ENCODE measurements at places on chromosomes 16 and 17.

DNA sequence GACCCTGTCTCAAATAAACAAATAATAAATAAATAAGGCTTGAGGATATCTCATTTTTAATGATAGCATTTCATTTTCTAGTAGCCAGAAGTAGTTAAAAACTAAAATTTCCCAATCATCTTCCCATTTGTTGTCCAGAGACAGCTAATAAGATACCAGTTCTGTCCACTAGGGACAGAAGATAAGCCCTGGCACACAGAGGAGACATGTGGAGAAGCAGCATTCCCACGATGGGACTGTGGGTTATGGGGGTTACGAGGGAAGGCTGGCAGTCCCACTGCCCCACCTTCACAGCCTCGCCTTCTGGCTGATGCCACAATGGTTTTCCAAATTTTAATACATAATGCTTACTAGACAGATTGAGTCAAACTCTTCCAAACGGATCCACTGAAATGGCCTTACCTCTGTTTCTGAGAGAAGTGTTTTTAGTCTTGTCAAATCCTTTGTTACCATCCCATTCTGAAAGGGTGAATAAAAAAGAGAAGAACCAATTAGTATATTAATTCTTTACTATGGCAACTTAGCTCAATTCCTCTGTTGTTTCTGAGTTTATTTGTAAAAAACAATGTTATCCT, 44.2 kb downstream of the HELZ start:
- DNase-seq: no peak

DNA sequence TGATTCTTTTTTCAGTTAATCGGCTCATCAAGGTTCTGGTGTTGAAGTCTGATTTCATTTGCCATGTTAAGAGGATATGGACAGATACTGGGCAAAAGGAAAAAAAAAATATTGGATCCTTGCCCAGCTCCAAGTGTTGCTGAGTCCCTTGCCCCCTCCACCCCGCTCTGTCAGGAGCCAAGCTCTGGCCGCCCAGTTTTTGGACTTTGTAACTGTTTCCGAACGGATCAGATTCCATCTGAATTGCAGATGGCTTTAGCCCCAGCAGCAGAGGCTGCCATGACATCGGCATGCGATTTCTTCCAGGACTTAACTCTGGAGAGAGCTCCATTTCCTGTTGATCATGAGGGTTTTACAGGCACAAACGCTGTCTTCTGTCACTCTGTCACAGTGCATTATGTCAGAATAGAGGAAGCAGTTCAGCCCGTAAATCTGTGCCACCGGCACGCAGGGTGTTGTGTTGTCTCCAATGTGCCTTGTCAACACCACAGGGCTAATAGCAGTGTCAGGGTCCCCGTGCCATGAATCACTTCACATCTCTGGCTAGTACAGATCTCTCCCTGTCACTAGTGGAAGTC, 615.6 kb downstream of the MAF start:
- DNase-seq: no peak

DNA sequence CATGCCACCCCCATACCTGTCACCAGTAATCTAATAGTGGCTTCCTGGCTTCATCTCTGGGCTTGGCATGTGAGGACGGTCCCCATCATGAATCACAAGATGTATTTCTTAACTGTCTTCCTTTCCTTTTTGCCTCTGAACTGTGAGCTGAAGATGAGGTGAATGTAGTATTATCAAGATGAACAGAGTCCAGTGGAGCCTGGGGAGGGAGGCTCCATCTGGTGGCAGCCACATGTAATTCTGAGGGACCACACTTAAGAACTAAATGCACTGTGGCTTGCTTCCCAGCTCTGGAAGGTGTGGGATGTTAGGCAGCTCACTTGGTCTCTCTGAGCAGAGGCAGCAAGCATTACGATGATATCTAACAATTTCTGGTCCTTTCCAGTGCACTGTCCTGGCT, 354.9 kb upstream of the ASIC2 start:
- DNase-seq: no peak

- DNase-seq: no peak
Observed at GRCh38 chr17:58679263-58680037, 12.4 kb downstream of the TEX14 start.

- no peak for DNase-seq
Observed at GRCh38 chr17:79800325-79801155, 3.7 kb upstream of the CBX8 start.

DNA sequence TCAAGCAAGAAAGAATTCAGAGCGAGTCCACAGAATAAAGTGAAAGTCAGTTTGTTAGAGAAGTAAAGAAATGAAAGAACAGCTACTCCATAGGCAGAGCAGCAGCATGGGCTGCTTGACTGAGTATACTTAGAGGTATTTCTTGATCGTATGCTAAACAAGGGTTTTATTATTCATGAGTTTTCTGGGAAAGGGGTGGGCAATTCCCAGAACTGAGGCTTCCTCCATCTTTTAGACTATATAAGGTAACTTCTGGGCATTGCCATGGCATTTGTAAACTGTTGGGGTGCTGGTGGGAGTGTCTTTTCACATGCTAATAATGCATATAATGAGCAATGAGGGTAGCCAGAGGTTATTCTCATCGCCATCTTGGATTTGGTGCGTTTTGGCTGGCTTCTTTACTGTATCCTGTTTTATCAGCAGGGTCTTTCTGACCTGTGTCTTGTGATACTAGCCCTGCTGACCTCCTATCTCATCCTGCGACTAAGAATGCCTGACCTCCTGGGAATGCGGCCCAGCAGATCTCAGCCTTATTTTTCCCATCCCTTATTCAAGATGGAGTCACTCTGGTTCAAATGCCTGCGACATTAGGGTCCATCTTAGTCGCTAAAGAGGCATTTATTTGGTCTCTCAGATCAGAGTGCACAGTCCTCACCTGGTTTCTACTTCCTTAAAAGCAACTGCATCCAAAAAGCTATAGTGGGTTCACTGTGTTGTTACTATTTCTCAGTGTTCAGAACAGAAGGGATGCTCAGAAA, 100.6 kb upstream of the CACNG5 start:
- DNase-seq: no peak

GRCh38 chr17:40122999-40123810, 1.4 kb downstream of the MSL1 start:
- no peak for DNase-seq

- DNase-seq: no peak
Observed at GRCh38 chr16:87463722-87464690, 28.8 kb downstream of the ZCCHC14 start.

DNA sequence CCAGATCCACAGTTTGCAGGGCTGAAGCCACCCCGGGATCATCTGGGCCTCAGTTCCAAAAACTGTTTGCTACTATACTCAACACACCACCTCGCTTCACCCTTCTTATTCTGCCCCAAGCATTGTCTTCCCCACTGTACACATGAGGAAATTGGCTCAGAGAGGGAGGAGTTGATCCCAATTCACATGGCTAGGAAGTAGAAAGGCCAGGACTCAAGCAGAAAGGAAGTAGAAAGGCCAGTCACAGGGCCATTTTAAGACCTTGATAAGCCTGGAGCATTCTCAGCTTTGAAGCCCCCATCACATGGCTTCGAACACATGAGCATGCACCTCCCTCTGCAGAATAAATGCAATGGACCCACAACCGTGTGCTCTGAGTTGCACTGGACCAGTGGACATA, 7.7 kb upstream of the PRSS22 start:
- no peak for DNase-seq

- DNase-seq: no peak
Observed at GRCh38 chr17:69142175-69142802, 594 bp upstream of the ABCA6 start.

DNA sequence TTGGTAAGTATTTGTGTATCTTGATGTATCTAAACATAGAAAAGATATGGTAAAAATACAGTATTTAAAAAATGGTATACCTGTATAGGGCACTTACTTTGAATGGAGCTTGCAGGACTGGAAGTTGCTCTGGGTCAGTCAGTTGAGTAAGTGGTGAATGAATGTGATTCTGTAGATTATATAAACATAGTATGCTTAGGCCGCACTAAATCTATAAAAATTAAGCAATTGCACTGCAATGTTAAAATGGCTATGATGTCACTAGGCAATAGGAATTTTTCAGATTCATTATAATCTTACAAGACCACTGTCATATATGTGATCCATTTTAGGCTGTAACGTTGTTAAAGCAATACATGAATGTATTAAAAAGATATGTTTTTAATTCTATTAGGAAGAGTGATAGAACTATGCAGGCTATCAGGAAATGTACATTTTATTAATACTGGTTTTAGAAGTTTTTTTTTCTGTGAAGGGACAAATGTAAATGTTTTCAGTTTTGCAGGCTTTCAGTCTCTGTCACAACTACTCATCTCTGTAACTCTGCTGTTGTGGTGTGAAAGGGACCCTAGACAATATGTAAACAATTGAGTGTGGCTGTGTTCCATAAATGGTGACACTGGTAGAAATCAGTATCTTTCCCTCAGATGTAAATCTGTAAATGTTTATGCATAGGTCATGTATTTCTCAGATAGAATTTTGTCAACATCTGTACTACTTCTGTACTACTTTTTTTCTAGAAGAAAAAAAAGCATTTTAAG, 10.5 kb downstream of the CBFB start:
- no peak for DNase-seq

GRCh38 chr16:55437625-55438024, 41.4 kb upstream of the MMP2 start:
- no peak for DNase-seq

- DNase-seq: no peak
Observed at GRCh38 chr16:53984936-53985335, 281.0 kb downstream of the FTO start.

DNA sequence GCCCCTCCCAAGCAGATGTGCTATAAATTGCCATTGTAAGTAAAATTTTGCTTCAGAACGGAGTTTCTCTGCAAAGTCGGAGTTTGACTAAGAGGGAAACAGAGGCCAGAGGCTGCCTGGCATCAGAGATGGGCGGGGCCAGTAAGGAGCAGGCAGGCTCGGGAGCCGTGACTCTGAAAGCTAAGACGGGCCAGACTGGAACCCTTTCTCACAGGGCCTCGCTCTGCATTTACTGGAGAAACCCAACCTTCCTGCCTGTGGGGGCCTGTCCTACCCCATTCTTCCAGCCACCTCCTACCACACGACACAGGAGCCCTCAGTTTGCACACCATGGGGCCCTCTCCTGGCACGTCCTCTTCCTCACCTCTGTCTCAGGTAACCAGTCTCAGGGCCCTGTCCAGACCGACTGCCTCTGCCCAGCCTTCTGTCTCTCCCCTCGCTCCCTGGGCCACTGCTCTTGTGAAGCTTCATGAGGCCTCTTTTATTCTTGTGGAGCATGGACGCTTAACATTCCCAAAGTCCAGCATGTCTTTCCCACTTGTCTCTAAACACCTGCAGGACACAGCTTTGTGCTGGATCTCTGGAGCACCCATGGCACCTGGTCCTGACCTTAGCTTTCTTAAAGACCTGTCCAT, 48.4 kb upstream of the ACSF3 start:
- no peak for DNase-seq

DNA sequence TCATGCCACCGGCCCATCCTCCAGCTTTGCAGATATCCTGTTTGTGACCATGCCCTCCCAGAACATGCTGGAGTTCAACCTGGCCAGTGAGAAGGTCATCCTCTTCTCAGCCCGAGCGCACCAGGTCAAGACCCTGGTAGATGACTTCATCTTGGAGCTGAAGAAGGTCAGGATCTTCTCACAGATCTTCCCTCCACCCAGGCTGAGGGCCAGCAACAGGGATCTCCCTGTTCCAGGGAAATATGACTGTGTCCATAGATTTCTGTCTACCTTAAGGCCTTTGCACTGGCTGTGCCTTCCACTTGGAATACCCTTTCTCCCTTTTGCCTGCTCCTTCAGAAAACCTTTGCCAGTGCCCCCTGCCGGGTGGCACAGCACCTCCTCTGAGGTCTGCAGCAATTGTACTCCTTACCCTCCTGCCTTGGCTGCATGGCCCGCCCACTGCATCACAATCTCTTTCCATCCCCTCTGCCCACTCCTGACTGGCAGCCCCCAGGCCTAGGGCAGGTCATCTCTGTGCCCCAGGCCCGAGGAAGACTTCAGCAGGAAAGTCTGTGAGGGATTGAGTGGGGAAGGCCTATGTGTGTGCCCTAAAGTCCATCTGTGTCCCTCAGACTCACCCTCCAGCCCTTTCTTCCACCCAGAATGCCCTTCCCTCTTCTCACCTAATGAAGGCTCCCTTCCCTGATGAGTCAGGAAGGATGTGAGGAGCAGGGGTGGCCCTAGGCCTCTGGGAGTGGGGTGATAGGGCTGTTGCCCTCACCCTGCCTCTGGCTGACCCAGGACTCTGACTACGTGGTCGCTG, 27.3 kb upstream of the ALKBH5 start:
- no peak for DNase-seq

DNA sequence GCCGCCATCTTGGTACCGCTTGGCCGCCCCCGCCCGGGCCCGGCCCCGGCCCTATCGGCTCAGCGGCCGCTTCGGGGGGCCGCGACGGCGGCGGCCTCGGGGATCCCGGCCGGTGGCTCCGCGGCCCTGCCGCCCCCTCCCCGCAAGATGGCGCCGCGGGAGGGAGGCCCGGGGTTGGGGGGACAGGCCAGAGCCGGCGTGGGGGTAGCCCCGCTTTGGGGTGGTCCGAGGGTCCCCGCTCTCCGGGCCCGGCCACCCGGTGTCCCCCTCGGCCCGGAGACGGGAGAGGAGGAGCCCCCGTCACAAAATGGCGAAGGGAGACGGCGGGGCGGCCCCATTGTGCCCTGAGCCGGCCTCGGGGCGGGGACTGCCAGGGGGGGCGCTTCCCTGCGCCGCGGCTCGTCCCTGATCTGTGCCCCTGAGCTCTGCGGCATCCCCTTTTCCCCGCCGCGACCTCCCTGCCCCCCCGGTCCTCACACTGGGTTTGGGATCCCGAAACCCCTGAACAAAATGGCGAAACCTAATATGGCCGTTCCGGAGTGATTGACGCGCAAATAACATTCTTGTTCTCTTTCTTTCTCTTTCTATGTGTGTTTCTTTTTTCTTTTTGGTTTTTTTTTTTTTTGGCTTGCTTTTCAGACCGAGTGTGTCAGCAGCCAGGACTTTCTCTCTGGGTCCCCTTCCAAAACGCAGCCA, 986 bp downstream of the HAPSTR1 start:
- DNase-seq: peak; percentile 10

- no peak for DNase-seq
Observed at GRCh38 chr17:78306913-78307312, 53.0 kb downstream of the SOCS3 start.

DNA sequence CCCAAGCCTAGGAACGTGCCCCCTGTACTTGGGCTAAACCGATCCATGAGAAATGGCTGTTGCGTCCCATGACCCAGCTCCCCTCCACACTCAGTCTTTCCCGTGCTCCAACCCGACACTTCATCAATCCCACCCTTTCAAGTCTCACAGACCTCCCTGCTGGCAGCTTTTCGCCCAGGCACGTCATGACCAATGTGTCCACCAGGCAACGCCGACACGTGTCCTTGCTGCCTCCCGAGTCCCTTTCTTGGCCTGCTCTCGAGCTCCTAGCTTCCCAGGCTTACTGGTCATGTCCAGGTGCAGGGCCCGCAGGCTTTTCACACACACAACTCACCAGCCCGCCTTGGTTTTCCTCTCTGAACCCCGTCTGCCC, 12.2 kb downstream of the MNT start:
- DNase-seq: no peak

GRCh38 chr17:20244671-20245070, 222.7 kb downstream of the LGALS9B start:
- no peak for DNase-seq

- DNase-seq: no peak
Observed at GRCh38 chr16:1744338-1744840, 27.0 kb downstream of the NME3 start.

Measured in stimulated activated CD8-positive, alpha-beta memory T cell treated with anti-CD3 and anti-CD28 coated beads, Interleukin-15, amount 100 ng/mL, for 4 hours (primary cell).